HepG2 (cell line): ENCODE measurements at places on chromosomes 6 and 20. TPM values are rescaled to one million over a fixed set of nuclear protein-coding genes. Genes with fewer than 3 reads are reported as not detected.

The GNMT gene
- total RNA-seq = 7.0 and 7.3 TPM in 2 replicates

The MYCT1 gene
- not detected in 2 replicates for total RNA-seq

The PYGB gene
- 82.0 and 86.3 TPM in 2 replicates for total RNA-seq

The CLVS2 gene
- total RNA-seq = not detected in 2 replicates

The SPATA25 gene
- 3.3 and 7.6 TPM in 2 replicates for total RNA-seq

The SLC44A4 gene
- total RNA-seq = 5.6 and 5.9 TPM in 2 replicates

The GGTLC1 gene
- not detected in 2 replicates for total RNA-seq

The CYP39A1 gene
- not detected in 2 replicates for total RNA-seq

The F13A1 gene
- total RNA-seq = not detected in 2 replicates

The WFDC2 gene
- total RNA-seq = not detected in 2 replicates

The MSH5 gene
- 2.5 and 10.2 TPM in 2 replicates for total RNA-seq

The MCCD1 gene
- total RNA-seq = 0.15 and 0.36 TPM in 2 replicates

The JPH2 gene
- not detected in 2 replicates for total RNA-seq

The CDK5RAP1 gene
- total RNA-seq = 98.2 and 104 TPM in 2 replicates

DNA sequence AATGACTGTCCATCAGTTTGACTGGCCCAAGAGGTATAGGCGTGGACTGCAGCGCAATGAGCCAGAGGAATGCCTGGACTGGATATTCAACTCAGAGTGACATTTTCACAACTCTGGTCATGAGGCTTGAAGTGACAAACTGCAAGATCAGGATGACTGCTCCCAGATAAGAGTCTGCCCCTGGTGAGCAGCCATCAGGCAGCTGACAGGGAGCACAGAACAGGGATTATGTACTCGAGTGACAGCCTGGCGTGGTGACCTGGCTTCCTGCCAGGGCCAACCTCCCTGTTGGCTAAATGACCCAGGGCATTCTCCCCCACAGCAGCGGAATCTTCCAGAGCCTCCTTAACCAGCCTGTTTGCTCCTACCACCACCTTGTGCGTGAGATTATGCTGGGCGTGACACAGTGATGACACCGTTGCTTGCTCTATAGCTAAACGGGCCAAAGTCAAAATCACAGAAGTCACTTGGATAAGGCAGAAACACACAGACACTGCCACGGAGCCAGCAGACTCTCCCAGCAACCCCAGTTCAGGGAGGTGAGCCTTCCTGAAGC lies 209.1 kb upstream of the JARID2 start:
- DNase-seq = peak; percentile 59
- H3K36me3 ChIP-seq = no peaks in the 10 kb centered on the region
- no peak overlapping the region for H3K27ac ChIP-seq
- H3K4me1 ChIP-seq = peaks cover 27% of the 10 kb centered on the region
- H3K4me3 ChIP-seq = 0 out of 2 replicates have a peak overlapping the region, but pooled peaks have one; percentile 0

GRCh38 chr20:44896583-44896982 lies 11.1 kb downstream of the YWHAB start:
- no peaks in the 10 kb centered on the region for H3K27me3 ChIP-seq
- H3K4me1 ChIP-seq = peaks cover 47% of the 10 kb centered on the region
- H3K36me3 ChIP-seq = peaks cover 11% of the 10 kb centered on the region
- H3K4me3 ChIP-seq = no peak overlapping the region

DNA sequence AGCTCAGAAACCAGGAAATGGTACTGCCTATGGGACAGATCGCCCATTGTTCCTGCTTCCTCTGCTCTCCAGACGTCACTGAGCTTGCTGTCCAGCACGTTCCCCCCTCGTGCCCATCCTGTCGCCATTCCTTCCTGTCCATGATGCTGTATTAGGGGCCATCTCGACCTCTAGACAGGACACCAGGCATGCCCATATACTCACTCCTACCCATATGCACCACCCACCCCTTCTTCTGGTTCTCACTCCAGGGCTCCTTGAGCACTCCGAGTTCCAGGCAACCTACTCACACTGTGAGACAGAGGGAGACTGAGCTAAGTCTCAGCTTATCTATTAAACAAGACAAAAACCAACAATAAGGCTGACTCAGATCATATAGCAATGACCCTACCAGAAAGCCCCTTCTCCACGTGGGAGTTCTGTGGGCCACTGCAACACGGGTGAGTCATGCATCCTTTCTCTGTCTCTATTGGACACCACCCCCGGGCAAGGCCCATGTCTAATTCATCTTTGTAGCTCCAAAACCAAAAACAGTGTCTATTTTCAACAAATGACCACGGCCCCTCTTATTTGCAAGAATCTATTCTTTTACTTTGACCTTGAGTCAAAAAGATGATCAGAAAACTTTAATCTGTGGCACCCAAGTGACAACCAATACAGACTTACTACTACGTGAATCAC lies 65.7 kb downstream of the PSMG4 start:
- H3K4me3 ChIP-seq = no peak overlapping the region
- H3K27ac ChIP-seq = no peak overlapping the region
- no peaks in the 10 kb centered on the region for H3K4me1 ChIP-seq

- H3K27ac ChIP-seq = no peak overlapping the region
- no peak for DNase-seq
- no peaks in the 10 kb centered on the region for H3K36me3 ChIP-seq
- no peaks in the 10 kb centered on the region for H3K4me1 ChIP-seq
These were observed 93.4 kb upstream of the MLIP start for GRCh38 chr6:54017877-54018276.

DNA sequence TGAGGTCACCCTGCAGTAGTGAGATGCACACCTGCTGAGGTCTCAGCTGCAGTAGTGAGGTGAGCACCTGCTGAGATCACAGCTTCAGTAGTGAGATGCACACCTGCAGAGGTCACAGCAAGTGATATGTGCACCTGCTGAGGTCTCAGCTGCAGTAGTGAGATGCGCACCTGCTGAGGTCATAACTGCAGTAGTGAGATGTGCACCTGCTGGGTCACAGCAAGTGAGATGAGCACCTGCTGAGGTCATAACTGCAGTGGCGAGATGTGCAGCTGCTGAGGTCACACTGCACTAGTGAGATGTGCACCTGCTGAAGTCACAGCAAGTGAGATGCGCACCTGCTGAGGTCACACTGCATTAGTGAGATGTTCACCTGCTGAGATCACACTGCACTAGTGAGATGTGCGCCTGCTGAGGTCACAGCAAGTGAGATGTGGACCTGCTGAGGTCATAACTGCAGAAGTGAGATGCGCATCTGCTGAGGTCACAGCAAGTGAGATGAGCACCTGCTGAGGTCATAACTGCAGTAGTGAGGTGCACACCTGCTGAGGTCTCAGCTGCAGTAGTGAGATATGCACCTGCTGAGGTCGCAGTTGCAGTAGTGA lies 20.8 kb downstream of the ZDHHC14 start:
- H3K4me1 ChIP-seq = no peaks in the 10 kb centered on the region; the same call in 1 of the 2 replicates
- H3K27ac ChIP-seq = no peak overlapping the region
- no peak overlapping the region for H3K4me3 ChIP-seq
- H3K36me3 ChIP-seq = no peaks in the 10 kb centered on the region

DNA sequence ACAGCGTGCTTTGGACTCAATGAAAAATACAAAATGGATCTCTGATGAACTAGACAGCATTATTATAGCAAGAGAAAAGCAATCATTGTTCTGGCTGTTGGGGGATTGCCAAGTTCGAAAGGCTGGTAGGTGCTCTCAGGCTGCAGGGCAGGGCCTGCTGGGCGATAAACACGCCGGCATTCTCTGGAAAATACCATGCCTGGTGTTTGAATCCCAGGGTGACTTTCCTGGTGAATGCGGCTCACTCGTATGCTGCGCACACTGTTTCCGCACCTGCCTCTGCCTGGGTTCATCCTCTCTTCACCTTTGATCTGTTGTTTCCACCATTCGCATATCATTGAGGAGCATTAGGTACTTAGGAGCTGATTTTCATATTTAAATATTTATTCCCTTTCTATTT lies 37.4 kb downstream of the GCNT2 start:
- no peaks in the 10 kb centered on the region for H3K27me3 ChIP-seq
- H3K4me3 ChIP-seq = no peak overlapping the region
- no peak for DNase-seq
- H3K27ac ChIP-seq = no peak overlapping the region
- H3K36me3 ChIP-seq = peaks cover 7% of the 10 kb centered on the region
- no peaks in the 10 kb centered on the region for H3K4me1 ChIP-seq

DNA sequence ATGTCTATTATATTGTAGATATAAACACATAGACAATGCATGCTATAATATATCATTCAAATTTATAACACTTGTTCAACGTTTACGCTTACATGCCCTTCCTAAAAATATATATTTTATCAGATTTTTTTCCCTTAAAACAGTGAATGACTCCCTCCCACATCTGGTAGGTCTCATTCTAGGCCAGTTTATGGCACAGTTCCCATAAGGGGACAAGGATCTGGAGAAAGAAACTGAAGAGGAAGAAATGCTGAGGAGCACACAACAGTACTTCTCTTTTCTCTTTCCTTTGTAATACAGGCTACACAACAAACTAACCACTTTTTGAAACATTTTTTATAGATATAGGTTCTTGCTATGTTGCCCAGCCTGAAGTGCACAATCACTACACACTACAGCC lies 48.6 kb upstream of the RCAN2 start:
- H3K4me3 ChIP-seq = no peak overlapping the region
- no peaks in the 10 kb centered on the region for H3K27me3 ChIP-seq
- no peaks in the 10 kb centered on the region for H3K4me1 ChIP-seq
- H3K36me3 ChIP-seq = no peaks in the 10 kb centered on the region
- DNase-seq = no peak

DNA sequence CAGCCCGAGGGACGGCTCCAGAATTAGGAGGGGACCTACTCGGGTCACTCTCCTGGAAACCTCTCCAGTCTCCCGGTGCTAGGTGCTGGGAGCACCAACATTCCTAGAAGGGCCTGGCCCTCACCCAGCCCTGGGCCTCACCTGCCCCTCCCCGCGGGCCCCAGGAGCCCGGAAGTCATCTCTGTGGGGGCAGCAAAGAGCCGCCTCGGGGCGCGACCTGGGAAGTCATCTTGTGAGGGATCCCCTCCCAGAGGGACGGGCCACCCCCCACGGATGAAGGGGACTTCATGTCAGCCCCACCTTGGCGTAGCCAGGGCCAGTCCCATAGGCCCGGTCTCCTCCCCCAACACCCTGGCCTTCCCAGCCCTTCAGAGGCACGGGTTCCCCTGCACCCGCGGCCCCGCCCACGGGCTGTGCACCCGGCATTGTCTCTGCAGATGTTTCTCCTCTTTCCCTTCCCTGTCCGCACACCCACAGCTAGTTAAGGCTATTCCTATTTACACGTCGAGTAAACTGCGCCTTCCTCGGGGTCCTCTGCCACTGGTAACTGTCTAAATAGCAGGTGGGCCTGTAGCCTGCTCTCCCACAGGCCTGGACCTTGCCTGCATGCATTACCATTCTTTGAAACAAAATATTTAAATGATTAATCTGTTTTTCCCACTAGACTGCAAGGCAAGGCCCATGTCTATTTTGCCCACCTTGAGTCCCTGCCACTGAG lies 896 bp upstream of the RNASET2 start:
- no peaks in the 10 kb centered on the region for H3K27me3 ChIP-seq
- H3K4me1 ChIP-seq = peaks cover 76% of the 10 kb centered on the region
- peaks cover 3% of the 10 kb centered on the region; the same call in 1 of the 2 replicates for H3K36me3 ChIP-seq
- DNase-seq = peak; percentile 87
- peak overlapping the region; percentile 97 for H3K4me3 ChIP-seq

DNA sequence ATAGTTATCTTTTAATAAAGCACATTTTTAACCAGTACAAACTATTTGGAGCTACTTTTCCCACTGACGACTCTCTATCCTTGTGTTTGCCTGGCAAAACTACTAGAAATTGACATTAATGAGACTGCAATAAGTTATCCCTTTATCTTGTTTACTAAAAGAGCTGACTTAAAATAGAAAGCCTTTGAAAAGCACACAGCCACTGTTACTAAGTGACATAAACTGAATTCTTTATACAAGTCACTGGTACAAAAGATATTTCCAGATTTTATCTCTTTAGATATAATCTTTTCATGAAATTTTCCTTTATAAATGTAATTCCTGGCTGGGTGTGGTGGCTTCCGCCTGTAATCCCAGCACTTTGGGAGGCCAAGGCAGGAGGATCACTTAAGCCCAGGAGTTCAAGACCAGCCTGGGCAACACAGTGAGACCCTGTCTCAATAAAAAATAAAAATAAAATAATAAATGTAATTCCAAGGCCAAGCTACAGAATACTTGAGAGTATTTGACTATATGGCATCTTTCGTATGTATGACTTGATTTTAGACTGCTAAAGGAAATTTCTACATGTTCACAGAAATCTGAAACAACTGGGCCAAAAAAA lies 9.5 kb downstream of the MBOAT1 start:
- DNase-seq = no peak
- H3K36me3 ChIP-seq = no peaks in the 10 kb centered on the region
- H3K4me1 ChIP-seq = no peaks in the 10 kb centered on the region
- H3K4me3 ChIP-seq = no peak overlapping the region
- no peak overlapping the region for H3K27ac ChIP-seq

- peaks cover 60% of the 10 kb centered on the region for H3K27me3 ChIP-seq
- peaks cover 9% of the 10 kb centered on the region; the same call in 1 of the 2 replicates for H3K4me1 ChIP-seq
- no peak overlapping the region for H3K4me3 ChIP-seq
- H3K36me3 ChIP-seq = no peaks in the 10 kb centered on the region
- DNase-seq = no peak
These were observed 40.4 kb downstream of the CD40 start for GRCh38 chr20:46158476-46158987.

DNA sequence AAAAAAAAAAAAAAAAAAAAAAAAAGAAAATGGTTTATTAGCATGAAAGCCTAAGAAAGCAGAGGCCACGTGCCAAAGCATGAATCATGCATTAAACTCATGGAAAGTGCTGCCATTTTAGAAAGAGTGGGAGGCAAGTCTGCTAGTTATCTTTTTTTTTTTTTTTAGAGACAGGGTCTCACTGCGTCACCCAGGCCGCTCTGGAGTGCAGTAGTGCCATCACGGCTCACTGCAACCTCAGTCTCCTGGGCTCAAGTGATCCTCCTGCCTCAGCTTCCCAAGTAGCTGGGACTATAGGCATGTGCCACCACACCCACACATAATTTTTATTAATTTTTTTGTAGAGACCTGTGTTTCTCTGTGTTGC lies 5.2 kb downstream of the VWA7 start:
- no peak overlapping the region for H3K27ac ChIP-seq
- peaks cover 51% of the 10 kb centered on the region for H3K4me1 ChIP-seq
- no peaks in the 10 kb centered on the region for H3K36me3 ChIP-seq
- no peaks in the 10 kb centered on the region for H3K27me3 ChIP-seq

GRCh38 chr20:31707994-31708735 lies 14.5 kb downstream of the BCL2L1 start:
- H3K27me3 ChIP-seq = no peaks in the 10 kb centered on the region
- H3K27ac ChIP-seq = peak overlapping the region; percentile 46
- no peak overlapping the region for H3K4me3 ChIP-seq
- DNase-seq = no peak
- H3K36me3 ChIP-seq = peaks cover 40% of the 10 kb centered on the region
- H3K4me1 ChIP-seq = peaks cover 99% of the 10 kb centered on the region

- peak overlapping the region; percentile 82 for H3K4me3 ChIP-seq
- peaks cover 51% of the 10 kb centered on the region for H3K4me1 ChIP-seq
- no peak for DNase-seq
- no peaks in the 10 kb centered on the region for H3K36me3 ChIP-seq
- H3K27me3 ChIP-seq = no peaks in the 10 kb centered on the region
These were observed 773 bp downstream of the SMAP1 start for GRCh38 chr6:70668499-70668812.

- no peak overlapping the region for H3K27ac ChIP-seq
- H3K36me3 ChIP-seq = no peaks in the 10 kb centered on the region
- no peak for DNase-seq
- H3K27me3 ChIP-seq = no peaks in the 10 kb centered on the region
- H3K4me3 ChIP-seq = no peak overlapping the region
These were observed 60.5 kb downstream of the RSPH3 start for GRCh38 chr6:158939255-158940159.
